ENCODE measurements at places on chromosomes 6 and 20.

DNA sequence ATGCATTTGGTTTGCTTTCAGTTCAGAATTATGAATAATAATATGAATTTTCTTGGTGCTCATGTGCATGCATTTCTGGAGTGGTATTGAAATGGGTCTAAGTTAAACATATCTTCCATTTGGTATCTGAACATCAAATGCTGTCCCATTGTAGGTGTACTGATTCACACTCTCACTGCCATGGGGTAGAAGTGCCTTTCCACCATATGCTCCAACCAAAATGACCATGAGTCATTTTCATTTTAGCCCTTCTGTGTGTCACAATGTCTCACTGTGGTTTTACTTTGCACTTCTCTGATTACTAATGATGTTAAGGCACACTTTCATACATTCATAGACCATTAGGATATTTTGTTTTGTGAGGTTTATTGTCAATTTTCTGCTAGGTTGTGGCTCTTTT, 211.9 kb downstream of the HAO1 start:
- DNase-seq: peak; percentile 14

- no peak for DNase-seq
Measured at GRCh38 chr6:32254761-32255198, 30.9 kb upstream of the NOTCH4 start.

DNA sequence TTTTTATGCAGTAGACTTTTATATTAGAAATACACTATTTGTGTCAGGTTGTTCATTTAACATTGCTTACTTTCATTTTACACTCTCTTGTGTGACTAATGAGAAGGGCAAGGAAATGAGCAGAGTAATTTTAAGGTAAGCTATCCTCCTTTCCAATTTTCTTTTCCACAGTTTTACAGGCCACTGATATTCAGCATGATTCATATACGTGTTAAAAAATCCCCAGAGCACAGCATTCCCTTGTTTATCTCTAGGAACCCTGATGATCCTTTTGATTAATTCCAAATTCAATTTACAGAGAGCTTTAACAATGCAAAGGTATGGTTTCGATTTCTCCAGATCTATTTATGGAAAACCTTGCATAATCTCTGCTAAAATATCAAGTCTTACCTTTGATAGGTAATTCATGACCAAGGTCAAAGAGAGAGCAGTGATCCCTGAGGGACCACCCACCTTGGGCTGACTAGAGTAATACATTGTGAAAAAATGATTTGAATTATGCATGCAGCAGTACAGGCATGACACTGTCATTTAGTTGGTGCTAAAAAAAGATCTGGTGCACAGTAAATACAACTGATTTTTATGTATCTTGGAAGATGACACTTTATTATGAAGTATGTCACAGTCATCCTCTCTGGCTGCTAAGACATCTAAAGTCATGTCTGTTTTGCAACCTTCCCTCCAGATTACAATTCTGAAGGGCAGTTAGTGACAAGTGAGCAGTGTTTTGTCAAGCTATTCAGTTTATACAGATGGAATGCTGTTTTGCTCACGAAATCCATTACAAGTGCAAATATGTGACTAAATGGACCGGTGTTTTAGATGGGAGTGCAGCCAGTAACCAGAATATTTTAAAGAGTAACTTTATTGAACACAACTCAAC, 736.6 kb downstream of the EPHA7 start:
- no peak for DNase-seq

DNA sequence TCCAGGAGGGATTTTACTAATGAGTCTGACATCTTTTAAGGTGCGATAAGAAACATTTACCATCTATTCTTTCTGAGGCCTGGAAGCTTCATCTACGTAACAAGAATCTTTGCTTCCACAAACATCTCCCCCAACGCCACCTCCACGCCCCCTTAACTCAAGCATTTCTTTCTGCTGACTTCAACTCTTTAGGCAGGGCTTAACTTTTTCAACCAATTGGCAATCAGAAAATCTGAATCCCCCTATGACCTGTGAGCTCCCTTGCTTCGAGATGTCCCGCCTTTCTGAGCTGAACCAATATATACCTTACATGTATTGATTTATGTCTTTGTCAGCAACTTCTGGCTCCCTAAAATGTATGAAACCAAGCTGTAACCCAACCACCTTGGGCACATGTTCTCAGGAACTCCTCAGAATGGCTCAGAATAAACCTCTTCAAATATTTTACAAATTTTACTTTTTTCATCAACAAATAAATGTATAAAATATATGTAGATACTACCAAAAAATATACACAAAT, 11.5 kb downstream of the OR2H2 start:
- no peak for DNase-seq

DNA sequence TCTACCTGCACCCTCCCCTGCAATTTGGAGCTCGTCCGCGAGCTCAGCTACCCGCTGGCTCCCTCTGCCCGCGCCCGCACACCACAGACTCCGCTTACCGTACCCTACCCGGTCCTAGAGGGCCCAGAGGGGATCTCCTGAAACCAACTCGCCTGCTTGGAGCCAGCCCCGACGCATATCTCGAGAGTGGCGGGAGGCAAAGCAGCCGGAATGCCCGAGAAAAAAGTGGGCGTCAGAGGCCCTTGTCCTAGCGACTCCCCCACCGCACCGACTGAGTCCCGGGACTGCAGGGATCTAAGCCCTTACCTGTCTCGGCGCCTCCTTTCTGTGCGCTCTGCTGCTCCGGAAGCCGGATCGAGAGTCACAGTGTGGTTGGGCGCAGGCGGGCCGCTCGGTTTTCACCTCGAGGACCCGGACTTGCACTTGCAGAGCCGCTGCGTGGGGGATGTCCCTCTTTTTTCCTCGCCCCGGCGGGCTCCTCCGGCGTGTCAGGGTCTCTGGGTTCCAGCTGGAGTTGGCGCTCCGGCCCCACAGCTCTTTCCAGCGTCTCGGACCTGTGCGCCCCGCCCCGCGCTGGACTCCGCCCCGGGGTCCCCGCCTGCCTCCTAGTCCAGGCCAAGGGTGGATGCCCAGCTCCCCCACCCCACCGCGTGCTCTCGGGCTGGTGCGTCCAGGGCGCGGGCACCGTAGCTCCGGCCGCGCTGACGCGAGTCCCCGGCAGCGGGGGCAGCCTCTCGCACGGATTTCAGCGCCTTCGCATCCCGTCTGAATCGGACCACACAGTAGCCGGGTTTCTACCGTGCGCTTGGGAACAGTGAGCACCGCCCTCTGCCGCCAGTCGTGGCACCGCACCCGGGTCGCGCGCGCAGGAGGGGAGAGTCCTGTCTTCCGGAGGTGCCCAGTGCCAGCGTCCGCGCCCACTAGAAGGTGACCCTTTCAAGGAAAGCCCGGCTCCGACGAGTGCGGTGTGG, at the start of gene PROKR2:
PROKR2 (minus strand) TSS at position 767 of the 971 bp plus-strand sequence. CDS start 2,585 bp downstream, outside the sequence.
- DNase-seq: no peak

DNA sequence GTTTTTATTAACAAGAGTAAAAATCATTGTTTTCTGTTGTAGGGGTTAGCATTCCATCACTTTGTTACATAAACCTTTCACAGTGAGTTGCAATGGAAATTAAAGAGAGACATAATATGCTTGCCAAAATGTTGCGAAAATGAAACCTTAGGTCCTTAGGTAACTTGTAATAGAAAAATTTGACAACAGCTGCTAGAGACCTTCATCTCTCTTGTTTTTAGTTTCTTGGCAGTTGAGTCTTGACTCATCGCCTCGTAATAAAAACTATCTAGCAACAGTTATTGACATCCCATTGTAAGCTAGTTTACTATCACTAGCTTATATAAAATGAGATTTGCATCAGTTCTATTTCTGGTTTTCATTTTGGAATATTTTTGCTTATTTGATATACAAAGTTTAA, 179.0 kb upstream of the MMS22L start:
- no peak for DNase-seq

DNA sequence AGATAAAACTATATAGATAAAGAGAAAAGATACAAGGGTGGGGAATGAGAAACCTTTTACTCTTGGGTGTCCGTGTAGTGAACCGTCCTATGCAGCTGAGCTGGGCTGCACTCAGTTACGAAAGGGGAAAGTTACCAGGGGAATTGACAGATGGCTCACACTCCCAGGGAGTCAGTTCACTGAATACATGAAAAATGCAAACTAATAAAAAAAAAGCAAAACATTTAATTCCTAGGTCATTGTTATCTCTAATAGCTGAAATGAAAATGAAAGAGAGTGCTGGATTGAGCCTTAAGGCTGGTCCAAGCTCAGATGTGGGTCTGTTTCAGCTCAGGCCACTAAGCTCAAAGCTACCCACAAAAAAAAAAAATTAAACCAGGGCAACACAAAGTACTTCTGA, 138.0 kb downstream of the THBS2 start:
- DNase-seq: no peak

DNA sequence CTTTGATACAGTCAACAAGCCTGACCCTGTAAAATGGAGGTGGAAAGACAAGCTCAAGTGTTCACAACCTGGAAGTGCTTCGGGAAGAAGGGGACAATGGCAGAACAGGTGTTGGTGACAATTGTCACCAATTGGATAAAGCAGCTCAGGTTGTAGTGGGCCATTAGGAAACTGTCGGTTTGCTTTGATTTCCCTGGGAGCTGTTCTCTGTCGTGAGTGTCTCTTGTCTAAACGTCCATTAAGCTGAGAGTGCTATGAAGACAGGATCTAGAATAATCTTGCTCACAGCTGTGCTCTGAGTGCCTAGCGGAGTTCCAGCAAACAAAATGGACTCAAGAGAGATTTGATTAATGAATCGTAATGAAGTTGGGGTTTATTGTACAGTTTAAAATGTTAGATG, 15.0 kb downstream of the CCR6 start:
- no peak for DNase-seq

- DNase-seq: peak; percentile 80
Measured at GRCh38 chr6:89268776-89269175, 46.3 kb downstream of the GABRR2 start.

DNA sequence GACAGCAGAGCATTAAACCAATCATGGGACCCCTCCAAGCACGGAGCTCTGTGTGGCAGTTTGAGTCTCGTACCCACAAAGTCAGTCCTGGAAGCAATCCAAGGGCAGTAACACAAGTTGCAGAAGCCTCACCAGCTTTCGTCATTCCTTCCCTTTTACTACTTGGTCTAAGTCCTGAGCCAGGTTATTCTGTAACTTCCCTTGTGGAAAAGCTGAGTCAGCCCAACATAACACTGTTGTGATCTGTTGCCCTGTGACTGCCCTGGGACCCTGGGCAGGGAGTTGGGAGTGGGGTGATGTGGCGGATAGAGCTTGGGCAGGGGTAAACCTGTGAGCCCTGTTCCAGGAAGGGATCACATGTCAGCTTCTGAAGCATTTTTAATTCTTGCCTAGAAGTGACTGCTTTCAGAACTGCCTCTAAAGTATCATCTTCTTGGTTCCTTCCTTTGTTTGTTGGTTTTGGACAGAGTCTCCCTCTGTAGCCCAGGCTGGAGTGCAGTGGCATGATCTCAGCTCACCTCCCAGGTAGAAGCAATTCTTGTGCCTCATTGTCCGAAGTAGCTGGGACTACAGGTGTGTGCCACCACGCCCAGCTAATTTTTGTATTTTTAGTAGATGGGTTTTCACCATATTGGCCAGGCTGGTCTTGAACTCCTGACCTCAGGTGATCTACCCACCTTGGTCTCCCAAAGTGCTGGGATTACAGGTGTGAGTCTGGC, 183.7 kb upstream of the JAG1 start:
- DNase-seq: peak; percentile 96

GRCh38 chr6:15915508-15916178, 213.2 kb upstream of the MYLIP start:
- DNase-seq: no peak

DNA sequence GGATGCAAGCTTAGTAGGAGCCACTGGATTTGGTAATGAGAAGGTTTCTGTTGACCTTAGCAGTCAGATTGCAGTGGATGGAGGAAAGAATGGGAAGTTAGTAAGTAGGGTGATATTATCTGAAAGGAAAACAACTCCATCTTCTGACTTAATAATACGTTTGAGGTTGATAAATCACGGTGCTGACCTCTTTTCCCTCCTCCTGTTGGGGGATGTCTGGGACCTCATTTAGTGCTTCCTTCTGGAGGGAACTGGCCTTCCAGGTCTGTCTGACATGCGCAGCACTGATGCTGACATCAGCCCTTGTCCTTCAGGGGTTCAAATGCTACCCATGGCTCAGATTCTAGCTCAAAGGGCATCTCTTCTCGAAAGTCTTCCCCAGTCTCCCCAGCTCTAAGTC, 48.2 kb upstream of the AKAP12 start:
- no peak for DNase-seq

DNA sequence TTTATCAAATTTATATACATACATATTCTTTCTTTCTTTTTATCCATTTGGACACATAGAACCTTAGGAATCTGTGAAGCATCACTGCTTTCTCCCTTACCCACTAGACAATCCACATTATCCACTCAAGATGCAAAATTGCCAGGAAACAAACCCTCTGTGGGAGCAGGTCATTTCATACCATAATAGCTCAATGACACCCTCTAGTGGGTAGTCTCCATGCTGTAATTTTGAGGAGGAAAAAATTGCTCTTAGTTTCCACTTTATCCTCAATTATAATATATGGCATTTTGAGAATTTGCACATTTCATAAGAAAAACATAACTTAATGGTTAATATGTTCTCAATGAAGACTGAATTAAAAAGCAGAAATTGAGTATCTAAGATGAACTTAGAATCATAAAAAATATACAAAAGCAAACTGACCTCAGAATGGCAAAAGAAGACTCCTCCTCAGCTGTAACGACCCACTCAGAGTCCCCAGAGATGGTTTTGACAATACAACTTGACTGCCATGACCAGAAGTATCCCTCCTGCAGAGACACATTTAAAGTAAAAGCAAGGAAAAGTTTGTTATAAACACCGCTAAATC, 164.1 kb downstream of the FRK start:
- DNase-seq: peak; percentile 24

DNA sequence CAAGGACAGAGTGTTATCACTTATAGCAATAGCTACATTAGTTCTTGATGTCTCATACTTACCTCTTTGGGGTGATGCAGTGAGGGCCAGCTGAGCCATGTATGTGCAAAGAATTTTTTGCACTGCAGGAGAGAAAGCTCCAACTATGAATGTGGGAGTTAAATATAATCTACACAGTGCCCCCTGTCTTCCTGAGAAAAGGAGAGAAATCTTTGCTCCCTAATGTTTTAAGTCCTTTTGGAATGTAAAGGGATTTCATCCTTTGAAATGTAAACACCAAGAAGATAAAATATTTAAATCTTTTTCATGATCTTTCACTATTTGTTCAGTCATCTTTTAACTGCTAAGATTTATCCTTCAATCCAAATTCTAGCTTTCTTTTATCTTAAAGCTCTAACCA, 822.1 kb downstream of the TENT5A start:
- DNase-seq: no peak

DNA sequence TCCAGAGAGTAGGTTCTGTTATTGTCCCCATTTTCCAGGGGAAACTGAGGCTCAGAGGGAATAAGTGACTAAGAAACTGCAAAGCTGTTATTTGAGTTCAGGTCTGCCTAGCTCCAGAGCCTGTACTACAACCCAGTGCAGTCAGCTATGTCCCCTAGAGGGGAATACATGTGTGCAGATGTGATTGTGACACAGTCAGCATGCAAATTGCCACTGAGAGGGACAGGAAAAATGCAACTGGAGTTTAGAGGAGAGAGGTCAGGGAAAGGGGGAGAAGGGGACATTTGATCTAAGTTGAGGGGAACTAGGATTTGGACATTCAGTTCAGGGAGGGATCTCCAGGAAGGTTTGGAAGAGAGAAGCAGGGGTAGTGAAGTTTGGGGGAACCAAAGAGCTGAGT, 38.6 kb upstream of the EPB41L1 start:
- DNase-seq: no peak
